Fibroblast of the conjunctiva (primary cell): ENCODE measurements at places on chromosomes 4 and X.

- no peak for DNase-seq
Measured at GRCh38 chr4:8854931-8855330, 16.7 kb downstream of the HMX1 start.

GRCh38 chr4:89879215-89879614 lies 15.4 kb upstream of the MMRN1 start:
- DNase-seq = no peak

DNA sequence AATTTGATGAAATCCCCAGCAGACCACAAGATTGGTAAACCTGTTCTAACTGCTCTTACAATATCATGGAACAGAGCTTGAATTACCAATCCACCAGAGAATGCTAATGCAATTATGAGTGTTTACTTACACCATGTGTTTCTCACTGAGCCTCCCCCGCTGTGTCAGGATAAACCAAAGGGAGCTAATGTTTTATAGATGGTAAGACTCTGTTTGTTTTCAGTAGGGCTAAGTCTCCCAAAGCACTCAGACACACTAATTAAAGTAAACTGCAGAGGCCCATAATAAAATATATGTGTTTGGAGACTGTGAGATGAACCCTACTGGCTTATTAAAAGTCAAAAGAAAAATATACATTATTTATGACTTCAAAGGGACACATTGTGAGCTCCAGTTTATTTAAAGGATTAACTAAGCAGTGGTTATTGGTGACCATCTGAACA lies 261.7 kb upstream of the FAM241A start:
- DNase-seq = no peak

- no peak for DNase-seq
Measured at GRCh38 chrX:12118134-12118533, 20.1 kb upstream of the FRMPD4 start.

- peak; percentile 47 for DNase-seq
Measured at GRCh38 chr4:68375667-68376559, 26.0 kb upstream of the YTHDC1 start.

DNA sequence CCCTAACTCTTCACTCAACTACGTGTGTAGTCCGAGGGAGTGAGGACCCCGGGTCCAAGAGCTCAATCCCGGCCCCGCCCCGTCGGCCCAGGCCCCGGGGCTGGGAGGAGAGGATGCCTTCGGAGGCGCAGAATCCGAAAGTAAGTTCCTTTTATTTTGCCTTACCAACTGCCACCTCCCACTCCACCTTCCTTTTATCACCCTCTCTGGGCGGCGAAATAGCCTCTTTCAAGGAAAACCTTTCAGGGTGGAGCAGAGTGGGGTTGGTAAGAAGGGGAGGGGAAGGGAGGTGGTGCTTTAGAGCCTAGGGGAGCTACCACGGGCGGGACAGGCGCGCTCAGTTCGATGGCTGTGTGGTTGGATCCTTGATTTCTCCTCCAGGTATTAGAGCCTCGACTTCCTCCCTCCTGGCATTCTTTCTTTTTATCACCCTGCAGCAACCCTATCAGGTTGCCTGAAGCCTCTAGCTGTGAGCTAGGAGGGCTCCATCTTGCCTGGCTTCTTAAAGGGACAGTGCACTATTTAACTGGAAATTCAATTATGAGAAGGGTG lies 191.2 kb downstream of the RRAGB start:
- no peak for DNase-seq

- DNase-seq = no peak
Measured at GRCh38 chr4:41579043-41579442, 41.1 kb downstream of the LIMCH1 start.

DNA sequence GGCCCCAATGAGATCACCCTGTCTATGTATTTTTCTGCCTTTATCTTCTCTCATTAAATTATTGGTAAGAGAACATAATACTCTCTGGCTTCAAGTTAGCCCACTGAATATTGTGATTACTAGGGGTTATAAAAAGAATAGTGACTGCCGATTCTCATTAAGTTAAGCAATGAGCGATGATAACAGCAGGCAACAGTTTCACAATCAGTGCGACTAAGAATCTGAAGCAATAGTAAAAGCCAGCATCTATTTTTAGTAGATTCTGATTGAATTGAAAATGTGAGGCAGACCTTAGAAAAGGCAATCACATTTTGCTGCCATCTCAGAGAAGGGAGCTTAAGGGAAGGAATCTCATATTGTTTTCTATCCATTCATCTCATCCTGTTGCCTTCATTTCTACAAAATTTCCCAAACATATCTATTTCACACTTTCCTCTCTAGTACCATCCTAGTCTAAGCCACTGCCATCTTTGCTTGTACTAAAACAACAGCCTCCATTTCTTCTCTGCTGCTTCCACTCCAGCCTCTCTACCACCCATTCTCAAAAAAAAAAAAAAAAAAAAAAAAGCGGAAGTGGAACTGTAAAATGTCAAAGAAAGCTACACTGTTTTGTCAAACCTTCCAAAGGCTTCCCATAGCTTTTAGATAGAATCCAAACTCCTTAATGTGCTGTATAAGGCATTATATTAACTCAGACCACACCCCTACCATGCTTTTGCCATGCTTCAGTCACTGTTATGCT lies 17.4 kb downstream of the GABRA4 start:
- no peak for DNase-seq

DNA sequence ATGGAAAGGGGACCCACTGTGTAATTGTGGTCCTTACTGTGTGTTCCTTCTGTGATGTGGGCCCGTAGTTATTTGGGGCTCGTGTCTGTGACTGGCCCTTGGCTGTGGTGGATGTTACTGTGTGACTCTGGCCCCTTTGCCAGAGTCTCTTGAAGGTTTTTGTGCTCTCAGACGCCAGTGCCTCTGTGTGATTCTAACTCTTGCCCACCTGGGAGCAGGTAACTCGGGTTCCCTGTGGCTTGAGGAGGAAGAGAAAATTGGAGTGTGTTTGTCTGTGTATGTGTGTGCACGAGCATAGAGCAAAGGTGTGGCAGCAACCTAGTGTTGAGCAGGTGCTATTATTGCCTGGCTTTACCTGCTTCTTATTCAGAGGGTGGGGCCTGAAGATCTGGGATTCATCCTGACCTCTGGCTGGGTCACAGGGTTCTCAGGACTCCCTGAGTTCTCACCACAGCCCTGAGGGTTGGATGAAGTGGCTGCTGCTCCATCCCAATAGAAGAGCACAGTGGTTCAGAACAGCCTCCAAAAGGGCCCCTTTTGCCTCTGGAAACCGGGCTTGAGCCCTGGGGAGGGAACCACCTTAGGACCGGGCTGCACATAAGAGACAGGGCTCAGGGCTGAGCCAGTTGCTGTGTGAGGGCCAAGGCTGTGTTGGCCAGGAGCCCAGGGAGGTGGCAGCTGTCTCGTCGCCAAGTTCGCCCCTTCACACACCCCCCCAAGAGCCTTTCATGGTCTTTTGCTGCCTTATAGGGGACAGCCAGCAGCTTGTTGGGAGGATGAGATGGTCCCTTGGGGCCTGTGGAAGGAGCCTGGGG lies 1.3 kb downstream of the RBM10 start:
- no peak for DNase-seq

GRCh38 chrX:109831326-109831985 lies 98.4 kb upstream of the ACSL4 start:
- DNase-seq = no peak

DNA sequence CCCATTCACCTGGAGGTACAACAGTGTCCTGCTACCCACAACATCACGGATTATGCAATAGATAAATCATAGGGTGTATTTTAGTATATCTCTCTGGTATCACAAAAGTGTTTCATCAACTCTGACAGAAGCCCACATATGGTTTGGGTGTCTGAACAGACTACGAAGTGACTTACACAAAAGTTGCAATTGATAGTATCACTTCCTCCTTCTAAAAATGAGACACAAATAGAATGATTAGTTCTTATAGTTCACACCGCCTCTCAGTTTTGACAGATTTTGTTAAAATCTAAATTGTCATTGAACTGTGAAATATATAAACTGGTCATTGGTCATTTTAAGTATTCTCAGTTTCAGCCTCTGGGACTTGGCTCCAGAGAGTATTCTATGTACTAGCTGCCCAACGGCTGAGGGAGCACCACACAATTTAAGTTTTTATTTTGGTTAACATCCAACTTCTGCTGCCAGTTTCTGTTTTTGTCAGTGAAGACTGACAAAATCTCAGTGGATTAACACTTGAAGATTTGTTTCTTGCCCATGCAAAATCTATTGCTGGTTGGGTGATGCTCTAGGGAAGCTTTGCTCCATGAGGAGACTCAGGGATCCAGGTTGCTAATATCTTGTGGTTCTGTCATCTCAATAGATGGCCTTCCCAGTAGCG lies 113.8 kb upstream of the PUDP start:
- no peak for DNase-seq

DNA sequence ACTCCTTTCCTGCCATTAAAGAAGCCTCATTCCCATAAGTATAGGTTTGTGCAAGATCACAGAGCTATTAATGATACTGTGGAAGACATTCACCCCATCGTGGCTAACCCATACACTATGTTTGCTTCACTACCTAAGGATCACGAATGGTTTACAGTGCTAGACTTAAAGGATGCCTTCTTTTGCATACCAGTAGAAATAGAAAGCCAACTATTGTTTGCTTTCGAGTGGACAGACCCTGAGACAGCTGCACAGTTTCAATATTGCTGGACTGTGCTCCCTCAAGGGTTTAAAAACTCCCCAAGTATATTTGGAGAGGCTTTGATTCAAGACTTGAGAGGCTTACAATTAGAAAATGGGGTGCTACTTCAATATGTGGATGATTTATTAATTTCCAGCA lies 16.0 kb upstream of the PAPSS1 start:
- DNase-seq = no peak

- no peak for DNase-seq
Measured at GRCh38 chr4:4689694-4690440, 148.0 kb upstream of the STX18 start.

GRCh38 chr4:71251261-71251660 lies 87.6 kb upstream of the SLC4A4 start:
- DNase-seq = no peak

GRCh38 chr4:94744850-94745249 lies 12.9 kb upstream of the BMPR1B start:
- DNase-seq = no peak

DNA sequence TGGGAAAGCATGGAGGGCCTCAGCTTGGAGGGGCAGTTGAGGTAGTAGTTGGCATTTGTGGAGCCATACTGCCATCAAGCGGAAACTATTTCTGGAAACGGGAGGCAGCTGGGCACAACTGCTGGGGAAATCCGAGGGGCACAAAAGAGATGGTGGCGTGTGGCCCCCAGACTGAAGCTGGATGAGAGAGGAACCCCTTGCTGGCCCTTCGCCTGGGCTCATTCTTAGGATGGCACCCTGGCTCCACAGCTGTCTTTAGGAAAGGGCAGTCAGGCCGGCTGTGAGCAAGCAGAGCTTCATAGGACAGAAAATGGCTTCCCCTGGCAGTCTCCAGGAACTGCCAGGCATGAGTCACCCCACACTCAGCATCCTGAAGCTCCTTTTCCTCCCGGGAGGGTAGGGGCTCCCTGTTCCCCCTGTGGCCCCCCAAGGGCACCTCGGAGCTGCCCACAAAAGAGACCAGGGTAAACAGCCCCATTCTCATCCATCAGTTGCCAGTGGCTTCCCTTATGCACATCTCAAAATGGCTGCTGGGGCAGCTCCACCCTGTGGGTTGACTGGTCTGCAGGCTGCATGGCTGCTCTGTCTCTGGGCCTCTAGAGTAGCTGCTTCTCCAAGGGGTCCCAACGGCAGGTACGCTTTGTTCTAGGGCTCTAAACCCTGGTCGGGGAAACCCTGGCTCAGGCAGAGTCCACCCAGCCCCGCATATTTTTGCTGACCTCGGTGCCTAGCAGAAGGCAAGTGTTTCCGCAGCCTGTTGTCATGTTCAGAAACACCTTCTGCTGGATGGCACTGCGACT lies 64.7 kb downstream of the NBDY start:
- no peak for DNase-seq

- no peak for DNase-seq
Measured at GRCh38 chrX:29721152-29721551, 494.2 kb upstream of the MAGEB2 start.

- DNase-seq = no peak
Measured at GRCh38 chr4:167003326-167003725, 231.0 kb downstream of the SPOCK3 start.

- DNase-seq = no peak
Measured at GRCh38 chrX:46209037-46209436, 336.2 kb downstream of the ZNF674 start.

GRCh38 chr4:22091352-22091717 lies 142.8 kb upstream of the KCNIP4 start:
- no peak for DNase-seq

DNA sequence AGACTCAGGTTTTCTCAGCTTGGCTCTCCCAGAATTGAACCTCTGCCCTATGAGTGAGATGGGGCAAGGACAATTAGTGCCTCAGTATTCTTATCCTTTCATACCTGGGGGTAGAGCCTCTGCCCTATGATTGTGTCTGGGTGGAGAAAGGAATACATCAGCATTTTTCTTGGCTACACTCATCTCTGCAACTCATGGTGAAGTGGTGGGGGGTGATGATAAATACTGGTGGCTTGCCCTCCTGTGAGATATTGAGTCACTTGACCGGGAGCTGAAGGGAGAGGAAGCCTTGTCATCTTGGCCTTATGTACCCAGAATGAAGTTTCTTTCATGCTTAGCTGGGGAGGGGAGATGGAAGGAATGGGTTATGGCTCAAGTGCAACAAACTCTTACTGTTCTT lies 71.3 kb upstream of the ENOX2 start:
- no peak for DNase-seq

DNA sequence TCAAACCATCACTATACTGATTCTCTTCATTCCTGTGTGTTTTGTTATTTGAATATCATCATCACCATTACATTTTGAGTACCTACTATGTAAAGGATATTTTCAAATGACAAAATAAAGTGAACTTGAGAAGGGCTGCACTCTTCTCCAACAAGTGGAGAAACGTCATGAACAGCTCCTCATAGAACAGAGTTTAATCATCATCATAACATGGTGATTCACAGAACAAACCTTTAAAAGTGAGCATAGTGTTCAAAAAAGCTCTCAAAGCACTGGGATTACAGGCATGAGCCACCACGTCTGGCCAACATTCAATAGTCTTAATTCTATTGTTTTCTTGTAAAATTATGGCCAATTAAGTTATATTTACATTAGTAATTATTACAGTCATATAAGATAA lies 993.9 kb downstream of the PDHA2 start:
- no peak for DNase-seq

DNA sequence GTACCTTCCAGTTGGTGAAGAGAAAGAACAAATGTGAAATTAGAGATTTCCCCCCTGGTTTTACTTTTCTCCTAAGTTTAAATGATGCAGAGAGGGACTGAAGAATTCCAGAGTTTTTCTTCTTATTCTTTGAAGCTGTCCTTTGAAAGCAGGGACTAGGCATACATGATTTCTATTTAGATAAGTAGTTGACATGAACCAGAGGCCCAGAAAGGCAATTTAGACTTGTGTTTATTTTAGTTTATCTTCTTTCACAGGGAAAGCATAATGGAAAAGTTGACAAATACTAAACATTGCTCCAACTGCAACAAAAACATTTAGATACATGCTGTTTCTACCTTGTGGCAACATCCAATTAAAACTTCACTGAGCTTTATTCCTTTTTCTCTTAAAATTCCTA lies 32.0 kb downstream of the PTPN13 start:
- DNase-seq = no peak

GRCh38 chr4:127400731-127401346 lies 231.9 kb upstream of the INTU start:
- peak; percentile 82 for DNase-seq
